ENCODE measurements at places on chromosomes 12 and 14.

- no peak for DNase-seq
Measured at GRCh38 chr14:103227094-103227768, 104.0 kb downstream of the TNFAIP2 start.

- no peak for DNase-seq
Measured at GRCh38 chr12:110920324-110920910, at the start of gene MYL2. TSS of gene MYL2 (minus strand) at chr12:110920579. CDS start at chr12:110920529, 50 bp downstream.

DNA sequence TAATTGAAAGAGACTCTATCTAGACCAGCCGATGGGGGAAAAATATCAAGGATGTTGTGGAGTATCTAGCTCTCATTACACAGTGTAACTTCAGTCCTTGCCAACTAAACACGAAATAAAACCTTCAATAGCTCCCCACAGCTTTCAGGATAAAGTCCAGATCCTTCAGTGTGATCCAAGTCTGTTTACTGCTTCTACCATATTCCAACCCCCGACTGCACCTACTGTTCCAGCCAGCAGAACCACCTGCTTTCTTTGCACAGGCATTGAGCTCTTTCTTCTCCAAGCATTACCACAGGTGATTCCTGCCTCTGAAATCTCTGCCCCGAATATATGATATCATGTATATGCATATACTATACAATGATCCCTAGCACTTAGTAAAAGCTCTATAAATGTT is 2.2 kb upstream of the LRRC23 start:
- DNase-seq = no peak

DNA sequence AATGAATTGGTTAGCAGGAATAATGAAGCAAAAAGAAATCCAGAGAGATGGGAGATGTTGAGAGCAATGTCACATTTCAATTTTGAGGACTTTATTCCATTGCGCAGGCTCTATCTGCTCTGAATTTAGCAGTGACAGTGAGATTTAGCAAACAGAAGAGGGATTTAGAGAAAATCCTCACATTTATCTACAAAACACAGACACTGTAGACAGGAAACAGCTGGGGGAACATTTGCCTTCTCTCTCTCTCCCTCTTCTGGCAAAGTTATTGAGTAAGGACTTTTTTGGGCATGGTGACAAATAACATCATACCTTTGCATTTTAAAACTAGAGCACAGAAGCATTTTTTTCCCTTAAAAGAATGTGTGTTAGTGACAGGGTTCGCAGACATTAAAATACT is at the start of gene IGF1:
IGF1 (minus strand) TSS at position 158 of the 400 bp plus-strand sequence. CDS start 182 bp downstream, outside the sequence.
- DNase-seq = no peak

- DNase-seq = no peak
Measured at GRCh38 chr12:12542964-12543363, 19.7 kb downstream of the DUSP16 start.

GRCh38 chr14:85190251-85190650 is 339.7 kb upstream of the FLRT2 start:
- no peak for DNase-seq

GRCh38 chr12:53968214-53969127 is 4.5 kb upstream of the HOXC11 start:
- DNase-seq = no peak

- no peak for DNase-seq
Measured at GRCh38 chr14:59020382-59020781, 168.1 kb upstream of the DAAM1 start.

Data from GM13977 (cell line).